ENCODE measurements at places on chromosomes 12 and 14.

- no peak overlapping the region for H3K27ac ChIP-seq
- H3K36me3 ChIP-seq, result no peaks in the 10 kb centered on the region
- no peaks in the 10 kb centered on the region for H3K4me1 ChIP-seq
- no peak overlapping the region for H3K4me3 ChIP-seq
These were observed 7.8 kb downstream of the NIN start for GRCh38 chr14:50823051-50823761.

GRCh38 chr12:31922341-31923062 lies 36.7 kb upstream of the RESF1 start:
- H3K4me1 ChIP-seq, result no peaks in the 10 kb centered on the region
- H3K4me3 ChIP-seq, result no peak overlapping the region
- no peak for DNase-seq
- H3K36me3 ChIP-seq, result no peaks in the 10 kb centered on the region
- no peaks in the 10 kb centered on the region for H3K27me3 ChIP-seq

- H3K27ac ChIP-seq, result no peak overlapping the region
- no peaks in the 10 kb centered on the region for H3K36me3 ChIP-seq
- no peak for DNase-seq
- H3K4me3 ChIP-seq, result no peak overlapping the region
- H3K27me3 ChIP-seq, result peaks cover 5% of the 10 kb centered on the region
These were observed 110.3 kb downstream of the DICER1 start for GRCh38 chr14:95046711-95047681.

- DNase-seq, result no peak
- no peak overlapping the region for H3K4me3 ChIP-seq
- no peaks in the 10 kb centered on the region for H3K4me1 ChIP-seq
- no peak overlapping the region for H3K27ac ChIP-seq
These were observed 117.0 kb downstream of the EGLN3 start for GRCh38 chr14:33833706-33834465.

- H3K36me3 ChIP-seq, result no peaks in the 10 kb centered on the region
- no peak overlapping the region for H3K4me3 ChIP-seq
- H3K27ac ChIP-seq, result peak overlapping the region; percentile 38
- no peak for DNase-seq
- H3K4me1 ChIP-seq, result peaks cover 32% of the 10 kb centered on the region
- no peaks in the 10 kb centered on the region for H3K27me3 ChIP-seq
These were observed 101.3 kb downstream of the CACNA1C start for GRCh38 chr12:2154050-2154449.

DNA sequence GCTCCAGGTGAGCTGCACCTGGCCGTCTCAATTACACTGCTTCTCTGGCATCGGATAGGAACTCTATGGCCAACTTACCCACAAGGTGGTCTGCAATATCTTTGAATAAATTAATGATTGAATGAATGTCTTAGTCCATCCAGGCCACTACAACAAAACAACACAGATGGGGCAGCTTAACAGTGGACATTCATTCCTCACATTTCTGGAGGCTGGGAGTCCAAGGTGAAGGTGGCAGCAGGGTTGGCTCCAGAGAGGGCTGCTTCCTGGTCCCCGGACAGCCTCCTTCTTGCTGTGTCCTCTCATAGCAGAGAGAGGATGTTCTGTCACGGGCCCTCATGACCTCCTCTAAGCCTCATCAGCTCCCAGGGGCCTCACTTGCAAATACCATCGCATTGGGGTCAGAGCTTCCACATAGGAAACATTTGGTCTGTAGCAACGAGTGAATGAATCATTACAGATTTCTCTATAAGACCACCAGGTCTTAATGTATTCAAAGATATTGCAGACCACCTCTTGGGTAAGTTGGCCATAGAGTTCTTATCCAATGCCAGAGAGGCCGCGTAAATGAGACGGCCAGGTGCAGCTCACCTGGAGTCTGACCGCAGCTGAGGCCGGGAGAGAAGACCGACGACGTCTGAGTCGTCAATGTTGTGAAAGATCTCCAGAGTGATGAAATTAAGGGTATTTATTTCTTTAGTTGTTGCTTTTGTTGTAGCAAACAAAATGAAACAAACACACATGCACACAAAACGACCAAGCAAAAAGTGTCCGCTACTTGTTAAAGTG lies 182.7 kb upstream of the C14orf180 start:
- H3K27me3 ChIP-seq, result no peaks in the 10 kb centered on the region
- H3K36me3 ChIP-seq, result no peaks in the 10 kb centered on the region
- H3K27ac ChIP-seq, result no peak overlapping the region
- no peak for DNase-seq
- H3K4me3 ChIP-seq, result no peak overlapping the region
- H3K4me1 ChIP-seq, result no peaks in the 10 kb centered on the region

DNA sequence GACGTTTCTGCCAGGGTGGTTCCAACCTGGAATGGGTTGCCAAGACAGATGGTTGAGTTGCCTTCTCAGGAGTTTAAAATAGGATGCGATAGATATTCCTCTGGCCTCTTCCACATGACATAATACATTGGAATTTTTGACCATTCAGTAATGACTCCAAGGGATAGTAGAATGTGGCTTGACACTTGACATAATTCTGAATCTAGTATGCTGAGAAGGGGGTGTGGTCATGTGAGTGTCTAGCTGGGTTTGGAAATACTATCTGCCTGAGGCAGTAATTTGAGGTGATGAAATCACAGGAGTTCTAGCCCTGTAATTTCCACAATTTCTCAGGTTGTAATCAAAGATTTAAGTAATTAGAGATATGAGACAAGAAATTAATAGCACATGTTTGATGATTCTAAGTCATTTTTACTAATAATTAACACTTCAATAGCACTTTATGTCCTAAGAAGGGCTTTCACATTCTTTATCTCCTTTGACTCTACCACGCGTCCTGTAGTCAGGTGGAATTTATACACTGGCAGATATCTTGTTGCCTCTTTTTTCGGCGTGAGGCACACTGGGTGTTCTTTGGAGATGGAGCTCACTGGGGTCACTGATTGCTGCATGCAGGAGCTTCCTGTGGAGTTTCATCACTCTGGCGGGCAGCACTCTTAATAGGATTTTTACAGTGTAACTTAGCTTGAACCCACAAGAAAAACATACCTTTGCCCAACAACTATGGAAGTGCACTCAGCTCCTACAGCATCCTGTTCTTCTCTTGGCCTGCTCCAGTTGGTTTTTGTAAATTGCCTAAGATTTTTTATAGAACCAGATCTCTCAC lies 3.2 kb upstream of the AMIGO2 start:
- H3K27me3 ChIP-seq, result no peaks in the 10 kb centered on the region
- no peak overlapping the region for H3K27ac ChIP-seq
- H3K4me3 ChIP-seq, result no peak overlapping the region
- H3K36me3 ChIP-seq, result no peaks in the 10 kb centered on the region
- no peaks in the 10 kb centered on the region for H3K4me1 ChIP-seq

DNA sequence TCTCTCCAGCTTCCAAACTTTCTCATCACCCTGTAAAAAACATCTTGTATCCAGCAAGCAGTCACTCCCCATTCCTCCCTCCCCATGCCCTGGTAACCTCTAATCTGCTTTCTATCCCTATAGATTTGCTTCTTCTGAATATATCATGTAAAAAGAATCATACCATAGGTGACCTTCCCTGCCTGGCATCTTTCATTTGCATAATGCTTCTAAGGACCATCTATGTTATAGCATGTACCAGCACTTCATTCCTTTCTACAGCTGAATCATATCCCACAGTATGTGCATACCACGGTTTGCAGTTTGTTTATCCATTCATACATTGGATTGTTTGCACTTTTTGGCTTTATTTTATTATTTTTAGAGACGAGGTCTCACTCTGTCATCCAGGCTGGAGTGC lies 22.9 kb upstream of the VPS37B start:
- H3K36me3 ChIP-seq, result no peaks in the 10 kb centered on the region
- H3K4me3 ChIP-seq, result no peak overlapping the region
- H3K27ac ChIP-seq, result no peak overlapping the region
- DNase-seq, result no peak
- no peaks in the 10 kb centered on the region for H3K27me3 ChIP-seq
- peaks cover 9% of the 10 kb centered on the region for H3K4me1 ChIP-seq

DNA sequence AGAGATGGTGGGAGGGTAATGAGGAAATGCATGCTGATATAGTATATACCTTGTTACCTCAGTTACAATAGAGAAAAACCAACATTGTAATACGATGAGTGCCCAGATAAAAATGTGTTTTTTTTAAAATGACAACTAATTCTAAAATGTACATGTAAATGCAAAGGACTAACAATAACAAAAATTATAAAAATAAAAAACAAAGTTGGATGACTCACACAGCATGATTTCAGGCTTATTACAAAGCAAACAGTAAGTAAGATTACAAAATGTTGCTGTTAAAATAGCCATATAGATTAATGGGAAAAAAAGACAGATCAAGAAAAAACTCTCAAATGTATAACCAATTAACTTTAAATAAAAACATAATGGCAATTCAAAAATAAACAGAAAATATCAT lies 1099.4 kb downstream of the FSCB start:
- no peaks in the 10 kb centered on the region for H3K36me3 ChIP-seq
- no peaks in the 10 kb centered on the region for H3K27me3 ChIP-seq
- no peak overlapping the region for H3K4me3 ChIP-seq
- DNase-seq, result no peak
- no peak overlapping the region for H3K27ac ChIP-seq

DNA sequence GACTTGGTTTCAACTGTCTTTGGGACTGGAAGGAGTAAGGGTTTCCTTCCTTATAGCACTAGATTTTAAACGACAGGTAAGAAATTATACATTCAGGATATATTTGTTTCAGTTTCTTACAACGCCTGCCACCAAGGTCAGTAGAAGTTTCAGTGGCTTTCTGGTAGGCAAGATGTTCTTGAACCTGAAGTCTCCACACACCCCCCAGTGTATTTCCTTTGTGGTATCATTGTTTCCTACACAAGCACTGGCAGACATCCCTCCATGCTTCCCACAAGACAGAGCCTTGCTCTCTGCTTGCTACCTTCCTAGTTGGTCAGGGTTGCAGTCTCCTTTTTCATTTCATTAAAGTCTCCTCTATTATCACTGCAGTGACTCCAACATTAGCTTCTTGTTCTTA lies 283.1 kb downstream of the FLRT2 start:
- H3K4me1 ChIP-seq, result no peaks in the 10 kb centered on the region
- no peak for DNase-seq
- no peak overlapping the region for H3K4me3 ChIP-seq
- no peaks in the 10 kb centered on the region for H3K36me3 ChIP-seq
- H3K27ac ChIP-seq, result no peak overlapping the region

DNA sequence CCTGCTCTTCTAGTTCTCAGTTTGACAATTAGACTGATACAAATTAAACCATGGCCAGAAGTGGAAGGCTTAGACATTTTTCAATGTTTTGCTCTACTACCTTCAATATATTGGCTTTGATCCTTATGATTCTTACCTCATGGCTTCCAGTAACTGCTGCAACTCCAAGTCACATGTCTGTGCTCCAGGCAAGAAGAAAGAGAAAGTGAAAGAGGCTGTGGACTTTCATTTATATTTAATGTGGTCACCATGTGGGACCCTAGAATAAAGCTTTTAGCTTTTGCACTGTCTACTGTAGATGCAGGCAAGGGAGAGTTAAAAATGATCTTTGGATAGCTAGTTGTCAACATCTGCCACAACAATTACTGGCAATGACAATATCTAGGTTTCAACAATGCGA lies 214.3 kb upstream of the PDE3A start:
- no peaks in the 10 kb centered on the region for H3K36me3 ChIP-seq
- H3K27ac ChIP-seq, result no peak overlapping the region
- no peak for DNase-seq
- H3K4me1 ChIP-seq, result no peaks in the 10 kb centered on the region
- no peaks in the 10 kb centered on the region for H3K27me3 ChIP-seq

- peaks cover 26% of the 10 kb centered on the region for H3K4me1 ChIP-seq
- H3K4me3 ChIP-seq, result no peak overlapping the region
- no peak for DNase-seq
- H3K36me3 ChIP-seq, result no peaks in the 10 kb centered on the region
- no peaks in the 10 kb centered on the region for H3K27me3 ChIP-seq
These were observed 30.7 kb downstream of the TESC start for GRCh38 chr12:117068492-117068891.

- no peaks in the 10 kb centered on the region for H3K4me1 ChIP-seq
- no peaks in the 10 kb centered on the region for H3K27me3 ChIP-seq
- H3K36me3 ChIP-seq, result no peaks in the 10 kb centered on the region
These were observed 1324.1 kb downstream of the AACS start for GRCh38 chr12:126389220-126389841.

- H3K4me3 ChIP-seq, result no peak overlapping the region
- H3K27me3 ChIP-seq, result peaks cover 17% of the 10 kb centered on the region
- no peak for DNase-seq
- no peaks in the 10 kb centered on the region for H3K4me1 ChIP-seq
These were observed 7.3 kb upstream of the GALNT9 start for GRCh38 chr12:132336451-132337413.

DNA sequence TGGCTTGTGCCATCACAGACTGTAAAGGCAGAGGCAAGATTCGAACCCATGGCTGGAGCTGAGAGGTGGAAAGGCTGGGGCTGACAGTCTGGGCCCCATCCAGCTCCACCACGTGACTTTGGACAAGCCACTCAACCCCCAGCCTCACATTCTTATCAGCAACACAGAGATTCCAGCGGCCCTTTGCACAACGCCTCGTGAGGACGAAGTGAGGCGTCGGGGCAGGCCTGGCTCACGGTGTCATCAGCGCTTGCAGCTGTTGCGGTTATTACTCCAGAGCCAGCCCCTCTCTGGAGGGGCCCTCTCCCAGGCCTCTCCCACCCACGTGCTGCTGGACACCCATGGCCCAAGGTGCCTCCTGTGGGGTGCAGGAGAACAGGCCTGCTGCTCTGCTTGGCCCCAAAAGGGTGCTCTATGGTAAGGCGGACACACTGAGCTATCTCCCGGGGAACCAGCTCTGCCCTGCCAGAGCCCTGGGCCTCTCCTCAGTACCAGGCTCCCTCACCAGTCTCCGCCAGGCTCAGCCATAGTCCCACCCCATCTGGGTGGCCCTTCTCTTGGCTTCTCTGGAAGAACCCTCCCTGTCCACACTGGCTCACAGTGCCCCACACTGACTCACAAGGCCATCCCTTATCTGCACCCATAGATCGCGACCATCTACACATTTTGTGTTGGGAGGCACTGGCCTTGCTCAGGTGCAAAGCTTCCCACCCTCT lies 21.1 kb downstream of the CHGA start:
- no peak overlapping the region for H3K4me3 ChIP-seq
- H3K27ac ChIP-seq, result no peak overlapping the region
- H3K27me3 ChIP-seq, result no peaks in the 10 kb centered on the region
- H3K4me1 ChIP-seq, result no peaks in the 10 kb centered on the region
- peak; percentile 45 for DNase-seq
- H3K36me3 ChIP-seq, result no peaks in the 10 kb centered on the region

DNA sequence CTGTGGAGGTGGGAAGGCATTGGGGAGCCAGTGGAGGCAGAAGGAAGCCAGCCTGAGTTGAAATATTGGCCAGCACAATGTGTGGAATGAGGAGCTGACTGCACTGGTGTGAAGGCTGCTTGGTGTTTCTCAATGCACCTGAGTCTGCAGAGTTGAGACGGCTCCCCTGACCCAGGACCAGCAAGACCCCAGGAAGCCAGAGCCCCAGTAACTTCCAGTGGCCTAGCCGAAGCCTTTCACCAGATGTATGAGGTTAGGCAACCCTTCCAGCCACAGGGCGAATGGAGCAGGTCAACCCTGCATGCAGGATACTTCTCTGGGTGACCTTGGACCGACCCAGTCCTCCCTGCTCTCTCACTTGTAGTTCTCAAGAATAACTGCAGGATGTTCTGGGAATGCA lies 12.9 kb upstream of the KRT73 start:
- H3K4me3 ChIP-seq, result no peak overlapping the region
- peaks cover 17% of the 10 kb centered on the region for H3K27me3 ChIP-seq
- no peak for DNase-seq
- no peak overlapping the region for H3K27ac ChIP-seq
- H3K36me3 ChIP-seq, result no peaks in the 10 kb centered on the region
